Caco-2 (cell line): ENCODE measurements at places on chromosomes 1 and 21. TPM values are rescaled to one million over a fixed set of nuclear protein-coding genes. Genes with fewer than 3 reads are reported as not detected.

DNA sequence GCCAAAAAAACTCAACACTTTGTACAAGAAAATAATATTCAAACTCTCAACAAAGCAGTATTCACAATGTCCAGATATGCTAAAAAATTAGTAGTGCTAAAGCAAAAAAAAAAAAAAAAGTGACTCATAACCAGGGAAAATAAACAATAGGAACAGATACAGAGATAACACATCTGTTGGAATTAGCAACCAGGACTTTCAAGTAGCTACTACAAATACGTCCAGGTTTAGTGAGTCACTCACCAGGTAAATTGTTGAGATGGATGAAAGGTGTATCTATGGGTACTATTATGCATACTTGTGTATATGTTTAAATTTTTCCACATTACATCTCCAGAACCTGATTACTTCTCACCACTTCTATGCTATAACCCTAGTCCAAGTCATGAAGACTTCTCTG lies 144.8 kb upstream of the SLC35F3 start:
- H3K4me1 ChIP-seq, result no peaks in the 10 kb centered on the region
- no peak overlapping the region for H3K27ac ChIP-seq
- no peaks in the 10 kb centered on the region for H3K27me3 ChIP-seq
- H3K4me3 ChIP-seq, result no peak overlapping the region
- no peak for DNase-seq

SCAF4 gene
- total RNA-seq, result 50.2 and 53.1 TPM in 2 replicates

ZNF683 gene
- not detected in 2 replicates for total RNA-seq

ACOT11 gene
- total RNA-seq, result 4.0 and 4.1 TPM in 2 replicates

- DNase-seq, result no peak
- H3K4me1 ChIP-seq, result no peaks in the 10 kb centered on the region
- H3K27ac ChIP-seq, result no peak overlapping the region
- H3K4me3 ChIP-seq, result no peak overlapping the region
- no peaks in the 10 kb centered on the region for H3K27me3 ChIP-seq
- H3K36me3 ChIP-seq, result no peaks in the 10 kb centered on the region
These were observed 636.4 kb upstream of the PLXNA2 start for GRCh38 chr1:208880433-208881100.

IFNLR1 gene
- 5.4 and 6.1 TPM in 2 replicates for total RNA-seq

DNA sequence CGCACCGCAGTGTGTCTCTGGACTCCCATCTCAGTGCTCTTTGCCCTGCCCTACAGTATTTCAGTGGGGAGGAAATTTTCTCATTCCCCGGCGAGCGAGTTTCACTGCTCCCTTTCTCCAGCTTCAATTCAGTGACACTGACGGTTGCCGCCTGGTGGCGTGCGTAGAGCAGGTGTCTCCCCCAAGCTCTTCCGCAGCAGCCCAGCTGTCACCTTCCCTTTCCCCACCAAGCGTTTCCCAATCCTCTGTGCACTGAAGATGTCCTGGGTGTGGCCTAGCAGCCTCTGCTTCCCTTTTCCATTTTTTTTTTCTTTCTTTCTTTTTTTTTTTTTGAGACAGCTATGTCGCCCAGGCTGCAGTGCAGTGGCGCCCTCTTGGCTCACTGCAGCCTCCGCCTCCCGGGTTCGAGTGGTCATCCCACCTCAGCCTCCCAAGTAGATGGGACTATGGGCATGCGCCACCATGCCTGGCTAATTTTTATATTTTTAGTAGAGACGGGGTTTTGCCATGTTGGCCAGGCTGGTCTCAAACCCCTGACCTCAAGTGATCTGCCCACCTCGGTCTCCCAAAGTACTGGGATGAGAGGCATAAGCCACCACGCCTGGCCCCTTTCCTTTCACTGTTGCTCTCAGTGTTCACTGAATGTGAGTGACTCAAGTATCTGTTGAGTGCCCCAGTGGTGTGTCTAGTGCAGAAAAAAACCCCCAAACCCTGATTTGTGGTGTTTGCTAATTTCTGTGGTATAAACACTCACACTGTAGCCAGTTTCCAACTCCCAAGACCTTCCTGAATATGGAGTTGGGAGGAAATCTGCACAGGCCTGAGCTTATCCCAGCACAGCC lies 30.1 kb downstream of the TNFRSF1B start:
- no peaks in the 10 kb centered on the region for H3K4me1 ChIP-seq

LGR6 gene
- total RNA-seq, result 0.36 TPM in 1 of 2 replicates, not detected in the other

DNA sequence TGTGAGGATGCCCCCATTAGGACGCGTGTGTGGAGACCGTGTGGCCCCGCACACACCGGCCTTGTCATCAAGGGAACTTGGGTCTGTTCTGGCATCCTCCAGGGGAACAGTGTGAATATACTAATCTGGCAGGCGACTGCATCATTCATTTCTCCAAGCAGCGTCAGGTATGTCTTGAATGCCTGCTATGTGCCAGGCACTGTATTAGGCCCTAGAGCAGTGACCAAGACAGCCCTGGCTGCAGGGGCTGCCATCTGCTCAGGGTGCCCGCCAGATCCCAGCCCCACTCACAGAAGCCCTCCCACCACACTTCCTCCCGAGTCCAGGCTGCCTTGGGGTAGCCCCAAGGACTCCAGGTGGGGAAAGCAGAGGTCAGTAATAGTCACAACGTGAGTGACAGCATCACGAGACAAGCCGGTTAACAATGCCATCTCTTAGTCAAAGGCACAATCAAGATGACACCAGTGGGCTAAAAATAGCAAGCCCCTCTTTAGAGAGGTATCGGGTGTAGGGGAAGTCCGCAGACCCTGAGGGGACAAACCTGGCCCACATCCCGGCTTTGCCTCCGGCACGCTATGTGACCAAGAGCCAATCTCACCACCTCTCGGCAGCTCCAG lies 7.5 kb upstream of the LAPTM5 start:
- H3K27me3 ChIP-seq, result no peaks in the 10 kb centered on the region
- H3K36me3 ChIP-seq, result no peaks in the 10 kb centered on the region
- H3K4me3 ChIP-seq, result no peak overlapping the region
- no peaks in the 10 kb centered on the region for H3K4me1 ChIP-seq
- no peak overlapping the region for H3K27ac ChIP-seq

CRNN gene
- not detected in 2 replicates for total RNA-seq

DNA sequence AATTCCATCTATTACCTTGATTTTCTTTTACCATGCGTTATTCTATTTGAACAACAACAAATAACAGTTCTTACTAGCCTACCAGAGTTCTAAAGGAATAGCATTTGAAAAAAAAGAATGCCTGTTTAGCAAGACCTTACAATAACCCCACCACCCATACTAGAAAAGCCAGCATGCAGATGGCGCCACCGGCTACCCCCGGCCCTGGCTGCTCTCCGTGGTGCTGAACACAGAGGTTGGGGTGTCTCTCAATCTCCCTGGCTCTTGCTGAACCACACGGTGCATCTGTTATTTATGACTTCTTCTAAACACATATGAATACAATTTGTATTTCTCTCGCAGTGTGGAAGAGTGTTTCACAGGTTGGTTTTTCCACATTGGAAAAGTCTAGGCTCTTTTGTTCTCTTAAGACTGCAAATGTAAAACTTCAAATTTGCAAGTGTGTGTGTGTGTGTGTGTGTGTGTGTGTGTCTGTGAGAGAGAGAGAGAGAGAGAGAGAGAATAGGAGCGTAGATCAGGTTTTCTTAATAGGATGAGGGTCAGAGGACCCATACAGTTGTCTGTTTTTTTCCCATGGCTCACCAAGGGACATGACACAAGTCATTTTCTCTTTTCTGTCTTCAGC lies 13.6 kb downstream of the GRIK3 start:
- no peak for DNase-seq
- H3K4me1 ChIP-seq, result no peaks in the 10 kb centered on the region

DNA sequence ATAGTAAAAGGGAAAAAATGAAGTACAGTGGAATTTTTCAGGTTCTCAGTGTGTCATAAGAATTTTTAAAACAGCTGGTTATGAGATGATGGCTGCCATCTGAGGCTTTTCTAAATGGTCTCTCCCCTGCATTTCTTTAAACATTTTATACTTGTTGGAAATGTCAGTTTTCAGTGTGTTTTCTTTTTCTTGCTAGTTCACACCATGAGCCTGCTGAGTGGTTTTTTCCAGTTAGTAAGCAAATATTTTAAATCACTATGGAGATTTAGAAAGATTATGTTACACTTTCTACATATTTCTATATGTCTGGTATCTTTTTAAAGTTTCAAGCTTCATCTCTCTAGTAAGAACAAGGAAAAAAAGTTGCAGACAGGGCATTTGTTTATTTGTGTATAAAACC lies 9.6 kb downstream of the RBM15 start:
- no peak for DNase-seq
- no peak overlapping the region for H3K27ac ChIP-seq
- peaks cover 7% of the 10 kb centered on the region; the same call in 1 of the 2 replicates for H3K4me1 ChIP-seq
- no peak overlapping the region for H3K4me3 ChIP-seq

SHE gene
- total RNA-seq, result 0.07 TPM in 1 of 2 replicates, not detected in the other

DNA sequence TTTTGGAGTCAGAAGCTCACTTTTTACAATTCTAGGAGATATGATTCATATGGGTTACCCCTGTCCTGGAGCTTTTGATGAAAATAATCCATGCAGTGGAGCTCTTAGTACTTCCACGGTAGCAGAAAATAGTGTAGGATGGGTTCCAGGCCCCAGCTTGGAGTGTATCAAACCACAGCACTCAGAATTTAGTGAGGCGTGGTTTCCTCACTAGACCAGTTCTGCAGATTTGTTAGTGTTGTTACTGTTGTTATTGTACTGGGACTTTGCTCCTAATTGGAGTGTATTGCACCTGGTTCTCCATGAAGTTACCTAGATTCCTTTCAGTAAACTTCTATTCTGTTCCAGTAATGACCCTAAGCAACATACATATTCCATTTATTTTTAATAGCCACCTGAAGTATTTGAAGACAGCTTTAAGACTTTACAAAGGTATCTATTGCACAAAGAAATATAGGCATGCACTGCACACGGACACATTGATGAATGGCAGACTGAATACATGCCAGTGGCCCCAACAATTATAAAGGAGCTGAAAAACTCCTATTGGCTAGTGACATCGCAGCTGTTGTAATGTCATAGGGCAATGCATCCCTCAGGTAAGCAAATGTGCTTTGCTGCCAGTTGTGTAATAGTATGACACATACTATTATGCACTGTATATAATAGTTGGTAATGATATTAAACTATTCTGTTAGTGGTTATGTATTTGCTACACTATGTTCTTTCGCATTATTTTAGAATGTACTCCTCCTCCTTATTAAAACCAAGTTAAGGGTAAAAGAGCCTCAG lies 1058.0 kb downstream of the KCNT2 start:
- H3K4me1 ChIP-seq, result no peaks in the 10 kb centered on the region
- no peaks in the 10 kb centered on the region for H3K36me3 ChIP-seq
- H3K27me3 ChIP-seq, result no peaks in the 10 kb centered on the region
- no peak overlapping the region for H3K4me3 ChIP-seq
- DNase-seq, result no peak

- no peaks in the 10 kb centered on the region for H3K4me1 ChIP-seq
- no peaks in the 10 kb centered on the region for H3K36me3 ChIP-seq
- no peak for DNase-seq
- no peak overlapping the region for H3K27ac ChIP-seq
- H3K4me3 ChIP-seq, result no peak overlapping the region
- no peaks in the 10 kb centered on the region for H3K27me3 ChIP-seq
These were observed 272.2 kb upstream of the DAB1 start for GRCh38 chr1:57696043-57696442.

DNA sequence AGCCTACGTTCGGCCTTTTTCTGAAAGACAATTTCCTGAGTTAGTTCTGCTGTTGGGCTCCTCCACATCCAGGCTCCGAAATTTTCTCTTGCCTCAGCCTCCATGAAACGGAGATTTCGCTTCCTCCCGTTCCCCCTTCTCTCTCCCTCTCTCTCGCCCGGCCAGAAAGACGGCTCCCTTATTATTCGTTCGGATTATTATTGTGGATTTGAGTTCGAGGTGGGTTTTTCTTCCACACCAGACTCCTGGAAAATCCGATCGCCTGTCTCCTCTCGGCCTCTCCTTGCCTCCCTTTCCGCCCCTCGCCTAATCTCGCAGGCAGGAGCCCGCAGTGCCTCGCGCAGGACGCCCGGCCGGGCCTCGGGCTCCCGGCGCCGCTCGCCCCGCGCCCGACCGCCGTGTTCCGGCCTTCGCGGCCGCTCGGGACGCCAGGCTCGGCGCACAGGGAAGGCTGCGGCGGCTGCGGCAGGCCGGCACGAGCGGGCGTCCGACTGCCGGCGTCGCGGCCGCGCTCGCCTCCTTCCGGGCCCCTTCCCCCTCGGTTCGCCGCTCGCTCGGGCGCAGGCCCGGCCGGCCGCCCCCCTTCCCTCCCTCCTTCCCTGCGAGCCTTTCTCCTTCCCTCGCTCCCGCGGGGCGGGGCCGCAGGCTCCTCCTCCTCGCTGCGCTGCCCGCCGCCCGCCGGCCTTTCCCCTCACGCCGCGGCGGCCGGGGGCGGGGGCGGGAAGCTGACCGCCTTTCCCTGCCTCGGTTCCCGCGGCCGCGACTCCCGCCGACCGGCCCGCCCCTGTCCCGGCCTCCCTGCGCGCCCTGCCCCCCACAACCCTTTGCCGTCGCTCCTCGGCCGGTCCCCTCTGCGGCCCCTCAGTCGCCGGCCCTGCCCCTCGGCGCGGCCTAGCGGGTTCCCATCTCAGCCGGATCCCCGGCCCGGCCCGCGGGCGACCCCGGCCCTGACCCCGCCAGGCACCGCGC lies at the start of gene ARHGEF11:
Gene ARHGEF11, minus strand, starts transcription at position 493 of the 969 bp plus-strand sequence. CDS start 1,412 bp downstream, outside the sequence.
- peak within 1 kb of the TSS; percentile 59 for H3K4me3 ChIP-seq
- peaks cover 10% of the 10 kb centered on the region for H3K4me1 ChIP-seq
- no peaks in the 10 kb centered on the region for H3K36me3 ChIP-seq
- H3K27me3 ChIP-seq, result no peaks in the 10 kb centered on the region

DNA sequence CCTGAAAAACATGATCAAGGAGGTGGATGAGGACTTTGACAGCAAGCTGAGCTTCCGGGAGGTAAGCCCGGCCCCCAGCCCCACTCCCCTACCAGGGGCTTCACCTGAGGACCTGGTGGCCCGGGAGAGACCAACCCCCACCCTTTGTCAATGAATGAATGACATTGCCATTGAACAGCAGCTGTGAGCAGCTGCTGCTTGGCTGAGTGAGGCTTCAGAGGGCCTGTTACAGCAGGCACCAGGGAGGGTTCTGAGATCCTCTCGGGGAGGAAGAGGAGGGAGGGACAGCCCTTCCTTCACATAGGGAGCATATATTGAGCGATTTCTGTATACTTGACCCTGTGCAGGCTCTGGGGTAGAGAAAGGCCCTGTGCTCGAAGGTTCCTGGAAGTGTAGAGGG lies 12.3 kb upstream of the CTRC start:
- H3K4me1 ChIP-seq, result peaks cover 15% of the 10 kb centered on the region
- H3K27me3 ChIP-seq, result no peaks in the 10 kb centered on the region
- H3K36me3 ChIP-seq, result peaks cover under 1% of the 10 kb centered on the region; the same call in 1 of the 2 replicates
- peak overlapping the region; percentile 59 for H3K27ac ChIP-seq

GRCh38 chr1:107692580-107693345 lies 272.2 kb downstream of the VAV3 start:
- peaks cover 6% of the 10 kb centered on the region; the same call in 1 of the 2 replicates for H3K4me1 ChIP-seq
- no peaks in the 10 kb centered on the region for H3K27me3 ChIP-seq
- H3K27ac ChIP-seq, result no peak overlapping the region

DNA sequence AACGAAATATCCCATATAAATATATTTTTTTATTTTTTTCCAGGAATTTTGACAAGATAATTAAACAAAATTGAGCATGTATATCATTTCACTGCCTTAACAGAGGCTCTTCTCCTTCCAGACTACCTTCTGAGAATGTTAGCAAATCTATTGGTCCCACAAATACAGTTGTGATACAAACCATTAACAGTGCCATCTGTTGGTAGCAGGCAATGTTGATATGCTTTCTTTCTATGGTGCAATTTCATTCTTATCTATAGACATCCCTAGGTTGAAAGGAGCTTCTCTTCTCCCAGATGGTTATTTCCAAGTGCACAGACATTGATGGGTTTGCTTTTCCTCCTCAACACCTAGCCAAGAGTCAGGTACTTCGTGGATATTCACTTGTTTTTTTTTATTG lies 303.6 kb downstream of the USH2A start:
- no peak for DNase-seq
- H3K36me3 ChIP-seq, result no peaks in the 10 kb centered on the region
- no peak overlapping the region for H3K27ac ChIP-seq

OMA1 gene
- total RNA-seq, result 6.9 and 8.1 TPM in 2 replicates

GRCh38 chr1:223774134-223774814 lies 61.9 kb downstream of the CAPN2 start:
- H3K27me3 ChIP-seq, result no peaks in the 10 kb centered on the region
- DNase-seq, result no peak
- H3K36me3 ChIP-seq, result peaks cover 13% of the 10 kb centered on the region
- peaks cover 65% of the 10 kb centered on the region for H3K4me1 ChIP-seq
